ENCODE measurements at places on chromosomes 11 and 22.

DNA sequence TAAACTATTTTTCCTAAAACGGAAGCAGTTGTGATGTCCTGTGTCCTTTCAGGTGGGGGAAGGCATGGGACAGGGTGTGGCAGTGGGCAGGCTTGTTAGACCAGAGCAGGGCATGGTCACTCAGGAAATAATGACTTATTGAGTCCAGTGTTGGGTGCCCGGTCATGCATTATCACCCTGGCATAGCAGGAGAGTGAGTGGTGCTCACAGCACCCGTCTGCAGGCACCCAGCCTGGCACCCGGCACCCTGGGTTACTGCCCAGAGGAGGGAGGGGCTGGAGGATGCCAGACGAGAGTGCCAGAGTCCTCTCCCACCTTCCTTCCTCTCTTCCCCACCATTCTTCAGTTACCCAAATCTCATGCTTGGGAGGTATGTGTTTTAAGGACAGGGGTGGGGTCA lies 59.1 kb downstream of the ST3GAL4 start:
- DNase-seq = no peak

DNA sequence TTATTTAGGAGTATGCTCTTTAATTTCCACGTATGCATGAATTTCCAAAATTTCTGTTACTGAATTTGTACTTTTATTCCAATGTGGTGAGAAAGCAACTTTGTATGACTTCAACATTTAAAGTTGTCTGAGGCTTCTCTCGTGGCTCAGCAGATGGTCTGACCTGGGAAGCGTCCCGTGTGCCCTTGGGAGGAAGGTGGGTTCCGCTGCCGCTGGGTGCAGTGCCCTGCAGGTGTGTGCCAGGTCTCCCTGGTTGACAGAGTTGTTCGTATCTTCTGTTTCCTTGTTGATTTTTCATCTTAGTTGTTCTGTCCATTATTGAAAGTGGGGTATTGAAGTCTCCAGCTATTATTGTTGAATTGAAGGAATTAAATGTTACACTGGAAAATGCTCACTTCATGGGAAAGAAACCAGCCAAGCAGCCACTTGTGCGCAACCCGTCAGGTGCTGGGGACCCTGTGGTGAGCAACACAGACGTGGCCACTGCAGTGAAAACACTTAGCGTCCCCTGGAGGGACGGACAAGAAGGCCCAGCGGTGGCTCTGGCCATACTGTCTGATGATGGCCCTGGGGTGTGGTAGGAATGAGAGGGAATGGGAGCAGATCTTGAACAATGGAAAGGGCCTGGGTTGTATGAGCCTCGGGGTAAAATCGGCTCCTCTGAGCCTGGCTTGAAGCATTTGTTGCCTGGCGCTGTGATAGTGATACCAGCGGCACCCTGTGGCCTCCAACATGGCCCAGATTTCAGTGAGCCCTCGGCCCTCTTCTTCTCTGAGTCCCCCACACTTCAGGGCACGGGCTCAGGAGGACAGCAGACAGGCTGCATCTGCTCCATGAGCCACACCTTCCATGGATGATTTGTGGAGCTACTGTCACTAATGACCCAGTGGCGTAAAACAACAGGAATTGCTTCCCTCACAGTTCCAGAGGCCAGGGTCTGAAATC lies 31.5 kb upstream of the KRTAP5-7 start:
- DNase-seq = no peak

DNA sequence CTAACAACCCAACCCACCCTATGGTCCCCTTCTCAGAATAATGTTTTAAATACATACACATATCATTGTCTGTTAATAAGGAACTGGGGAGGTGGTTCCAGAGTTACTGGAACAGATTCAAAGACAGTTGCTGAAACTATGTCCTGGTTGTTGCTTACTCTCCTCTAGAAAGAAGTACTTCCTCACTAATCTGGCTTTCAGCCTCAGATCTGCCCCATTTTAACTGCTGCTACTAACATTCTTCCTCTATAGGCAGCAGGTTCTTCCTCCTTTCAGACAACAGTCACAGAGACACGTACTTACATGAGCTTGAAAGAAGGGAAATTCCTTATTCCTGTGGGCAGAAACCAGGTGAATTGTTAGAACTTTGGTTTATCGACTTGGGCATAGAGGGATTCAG lies 8.1 kb upstream of the NEU3 start:
- DNase-seq = no peak

DNA sequence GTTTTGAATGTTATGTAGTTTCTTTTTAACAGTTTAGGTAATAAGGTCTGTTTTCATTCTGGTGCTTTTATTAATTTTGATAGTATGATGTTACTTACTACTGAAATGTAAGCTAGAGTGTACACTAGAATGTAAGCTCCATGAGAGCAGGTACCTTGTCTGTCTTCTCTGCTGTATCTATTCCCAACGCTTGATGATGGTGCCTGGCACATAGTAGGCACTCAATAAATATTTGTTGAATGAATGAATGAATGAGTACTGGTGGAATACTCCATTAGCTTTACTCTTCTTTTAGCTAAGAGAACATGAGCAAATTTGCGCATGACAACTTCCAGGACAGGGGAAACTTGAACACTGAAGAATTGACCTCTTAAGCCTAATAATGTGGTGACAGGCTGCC lies 6.6 kb upstream of the NAT10 start:
- no peak for DNase-seq

- DNase-seq = no peak
These were observed 28.3 kb upstream of the TP53I11 start for GRCh38 chr11:44978961-44979331.

- DNase-seq = no peak
These were observed at the start of gene TMA7B for GRCh38 chr22:39959640-39960447. TSS of gene TMA7B (plus strand) at chr22:39960397. CDS start at chr22:39964375, 3,978 bp downstream.

- no peak for DNase-seq
These were observed 7.6 kb upstream of the JHY start for GRCh38 chr11:122874991-122875390.

All from fibroblast of gingiva (primary cell).